Parietal lobe (tissue), 2 donors: ENCODE measurements at places on chromosomes 7 and 10. TPM values are rescaled to one million over a fixed set of nuclear protein-coding genes. Genes with fewer than 3 reads are reported as not detected.

The NPY4R gene
- total RNA-seq: not detected

The OPN1SW gene
- not detected for total RNA-seq

The PKD2L1 gene
- not detected for total RNA-seq

The AKR1C4 gene
- total RNA-seq: not detected

The ANK3 gene
- 552 TPM for total RNA-seq

The C7orf33 gene
- total RNA-seq: not detected

The NUTM2B gene
- 2.8 TPM for total RNA-seq

The CC2D2B gene
- 2.2 TPM for total RNA-seq

The TMEM178B gene
- total RNA-seq: 79.5 TPM

The FOXI2 gene
- not detected for total RNA-seq

The CFAP70 gene
- 1.6 TPM for total RNA-seq

The ATG9B gene
- total RNA-seq: 2.8 TPM

The VGF gene
- total RNA-seq: 9.4 TPM

The UBN2 gene
- 52.9 TPM for total RNA-seq

The LRRN3 gene
- total RNA-seq: 117 TPM

The SEC31B gene
- total RNA-seq: 18.2 TPM

The OSBPL3 gene
- total RNA-seq: 14.1 TPM

The SEMA3C gene
- total RNA-seq: 360 TPM

The C10orf105 gene
- total RNA-seq: 0.31 TPM

The OR9A2 gene
- 5.6 TPM for total RNA-seq

The TSPAN15 gene
- total RNA-seq: 5.0 TPM

The HBP1 gene
- 92.6 TPM for total RNA-seq

The PRKAR2B gene
- total RNA-seq: 174 TPM

The FFAR4 gene
- not detected for total RNA-seq

The PON2 gene
- total RNA-seq: 69.5 TPM

The C10orf143 gene
- 1.3 TPM for total RNA-seq

The GNAI1 gene
- total RNA-seq: 164 TPM

The CDC14C gene
- total RNA-seq: not detected

The CPN1 gene
- not detected for total RNA-seq

The SPDYE2B gene
- not detected for total RNA-seq

The ANKRD7 gene
- 4.4 TPM for total RNA-seq

The SPDYE2 gene
- not detected for total RNA-seq

The C1QL3 gene
- total RNA-seq: 16.9 TPM

The CNPY1 gene
- total RNA-seq: not detected

The OTUD1 gene
- total RNA-seq: 13.8 TPM

The FGF8 gene
- not detected for total RNA-seq

The TRIM50 gene
- not detected for total RNA-seq

The GJC3 gene
- total RNA-seq: not detected

The HHEX gene
- 0.63 TPM for total RNA-seq

The ZNF853 gene
- 17.5 TPM for total RNA-seq

The AZGP1 gene
- total RNA-seq: not detected

The THSD7A gene
- total RNA-seq: 41.6 TPM

The WDR86 gene
- 121 TPM for total RNA-seq
